ENCODE measurements at places on chromosomes 3 and 15.

GRCh38 chr3:50600841-50601591 lies 10.6 kb downstream of the CISH start:
- DNase-seq = peak; percentile 89

- no peak for DNase-seq
Measured at GRCh38 chr15:96737408-96737807, 406.9 kb downstream of the NR2F2 start.

DNA sequence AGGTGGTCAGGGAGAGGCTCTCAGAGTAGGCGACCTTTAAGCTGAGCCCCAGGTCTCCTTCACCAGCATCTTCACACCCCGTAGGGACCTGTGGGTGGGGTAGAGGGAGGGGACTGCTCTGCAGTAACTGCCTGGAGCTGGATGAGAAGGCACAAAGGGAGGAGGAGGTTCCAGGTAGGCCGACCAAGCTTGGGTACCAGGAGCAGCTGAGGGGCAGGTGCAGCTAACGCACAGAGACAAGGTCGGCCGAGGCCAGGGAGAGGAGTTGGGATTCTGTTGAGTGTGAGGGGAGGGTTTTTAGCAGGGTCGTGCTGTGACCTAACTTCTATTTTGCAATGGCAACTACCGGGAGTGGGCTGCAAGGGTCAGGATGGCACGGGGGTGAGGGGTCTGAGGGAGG lies 5.9 kb upstream of the GRIP2 start:
- no peak for DNase-seq

GRCh38 chr15:80551348-80551747 lies 143.8 kb upstream of the ABHD17C start:
- DNase-seq = no peak

GRCh38 chr15:92812271-92812670 lies 87.9 kb upstream of the CHD2 start:
- DNase-seq = no peak

DNA sequence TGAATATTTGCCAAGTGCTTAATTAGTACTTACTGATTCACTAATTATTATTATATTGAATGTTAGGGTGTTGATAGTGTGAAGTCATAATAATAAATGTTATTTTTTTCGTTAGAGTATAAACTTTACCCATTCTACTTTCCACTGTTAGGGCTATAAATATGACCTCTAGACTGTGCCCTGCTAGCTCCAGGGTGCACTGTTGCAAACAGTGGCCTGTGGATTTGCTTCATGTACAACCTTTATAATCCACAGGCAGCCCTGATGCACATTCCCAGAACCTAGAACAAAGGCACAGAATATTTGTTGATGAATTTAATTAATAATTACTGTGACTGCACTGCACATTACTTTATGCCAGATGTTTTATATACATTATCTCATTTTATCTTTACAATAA lies 28.8 kb upstream of the LEKR1 start:
- DNase-seq = no peak

DNA sequence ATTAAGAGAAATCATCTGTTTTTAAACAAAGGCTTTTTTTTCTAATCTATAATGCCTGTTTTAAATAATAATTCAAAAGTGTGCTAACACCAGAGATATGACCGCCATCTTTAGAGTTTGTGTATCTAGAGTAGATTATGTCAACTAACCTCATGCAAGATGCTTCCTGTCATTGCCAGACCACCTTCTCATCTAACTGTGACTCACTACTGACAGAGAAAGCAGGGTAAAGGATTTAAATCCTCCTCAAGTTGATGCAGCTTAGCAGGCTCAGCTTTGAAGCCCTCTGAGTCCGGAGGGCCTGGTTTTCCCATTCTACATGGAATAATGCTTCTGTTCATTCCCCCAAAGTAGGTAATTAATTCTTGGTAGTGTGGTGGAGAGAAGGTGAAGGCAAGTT lies 108.5 kb downstream of the ECT2 start:
- no peak for DNase-seq

DNA sequence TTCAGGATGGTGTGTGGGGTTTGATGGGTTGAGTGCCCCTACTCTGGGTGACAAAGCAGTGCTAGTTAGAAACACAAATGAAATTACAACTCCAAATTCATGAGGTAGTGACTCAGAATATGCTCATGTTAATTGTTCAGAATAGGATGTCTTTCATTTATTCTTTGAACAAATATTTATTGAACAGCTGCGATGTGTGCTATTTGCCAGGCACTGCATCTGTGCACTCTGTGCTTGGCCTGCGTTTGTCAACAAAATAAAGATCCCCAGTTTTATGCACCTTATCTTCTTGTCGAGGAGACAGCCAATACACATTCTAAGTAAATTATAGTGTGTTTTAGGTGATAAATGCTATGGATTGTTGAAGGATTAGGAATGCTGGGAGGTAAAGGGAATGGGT lies 27.3 kb downstream of the MED12L start:
- DNase-seq = no peak

- no peak for DNase-seq
Measured at GRCh38 chr3:59816312-59816711, 766.5 kb upstream of the CFAP20DC start.

- DNase-seq = no peak
Measured at GRCh38 chr3:115160295-115160694, 13.2 kb upstream of the ZBTB20 start.

DNA sequence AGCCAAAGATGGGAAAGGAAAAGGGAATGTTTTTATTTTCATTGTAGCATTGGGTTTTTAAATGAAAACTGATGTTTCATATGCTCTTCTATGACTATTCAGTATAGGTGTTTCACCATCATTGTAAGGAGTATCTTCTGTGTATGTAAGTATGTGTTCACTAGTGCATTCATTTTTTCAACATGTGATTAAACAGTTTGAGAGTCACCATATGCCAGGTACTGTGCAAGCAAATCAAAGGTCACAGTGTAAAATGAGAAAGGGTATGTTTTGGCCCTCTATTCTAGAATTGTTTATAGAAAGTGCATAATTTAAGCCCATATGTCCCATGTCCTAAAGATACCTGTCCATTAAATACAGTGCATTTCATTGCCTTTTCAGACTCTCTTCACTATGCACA lies 207.2 kb downstream of the ZBTB20 start:
- DNase-seq = no peak

DNA sequence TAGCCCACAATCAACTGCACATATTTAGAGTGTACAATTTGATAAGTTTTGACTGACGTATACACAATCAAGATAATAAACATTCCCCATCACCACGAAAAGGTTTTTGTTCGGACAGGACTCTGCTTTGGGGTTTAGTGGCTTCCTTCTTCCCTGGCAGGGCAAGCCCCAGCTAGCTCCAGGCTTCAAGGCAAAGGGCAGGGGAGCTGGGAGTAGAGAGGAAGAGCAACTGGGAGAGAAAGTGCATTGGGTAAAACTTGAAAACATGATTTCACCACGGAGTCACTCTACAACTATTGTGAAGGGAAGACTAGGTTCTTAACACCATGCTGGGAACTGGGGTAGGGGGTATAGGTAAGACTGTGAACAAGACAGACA lies 185.1 kb upstream of the UBE2E1 start:
- DNase-seq = no peak

DNA sequence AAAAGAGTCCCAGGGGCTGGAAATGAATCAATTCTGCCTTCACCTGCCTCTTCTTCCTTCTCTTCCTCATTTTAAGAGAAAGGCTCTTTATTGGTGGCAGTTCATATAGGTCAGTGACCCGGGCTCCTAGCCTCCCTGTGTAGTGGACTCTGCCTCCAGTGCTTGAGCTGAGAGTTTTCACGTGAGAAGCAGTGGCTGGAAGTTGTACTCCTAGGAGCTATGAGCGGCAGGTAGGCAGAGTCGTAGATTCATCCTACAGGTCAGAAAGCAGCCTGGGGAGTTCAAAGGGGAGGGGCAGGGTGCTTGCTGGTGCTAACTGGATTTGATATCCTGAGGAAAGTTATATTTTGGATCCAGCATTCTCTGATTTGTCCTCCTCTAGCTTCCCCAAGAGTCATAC lies 101.1 kb downstream of the RPLP1 start:
- DNase-seq = no peak

DNA sequence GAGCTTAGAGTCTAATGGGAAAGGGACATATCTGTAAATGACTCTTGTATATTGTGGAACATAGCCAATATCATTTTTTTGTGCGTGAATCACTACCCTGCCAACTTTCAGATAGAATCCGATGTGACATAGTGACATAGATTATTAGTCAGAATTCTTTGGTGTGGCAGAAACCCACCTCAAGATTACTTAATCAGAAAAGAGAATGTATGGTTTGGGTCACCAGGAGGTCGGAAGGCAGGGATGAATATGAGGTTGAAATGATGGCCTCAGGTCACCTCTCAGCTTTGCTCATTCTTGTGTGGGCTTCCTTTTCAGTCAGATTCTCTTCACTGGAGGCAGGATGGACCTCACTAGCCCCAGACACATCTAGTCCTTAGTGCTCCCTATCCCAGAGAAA lies 41.4 kb downstream of the SNAPC5 start:
- no peak for DNase-seq

DNA sequence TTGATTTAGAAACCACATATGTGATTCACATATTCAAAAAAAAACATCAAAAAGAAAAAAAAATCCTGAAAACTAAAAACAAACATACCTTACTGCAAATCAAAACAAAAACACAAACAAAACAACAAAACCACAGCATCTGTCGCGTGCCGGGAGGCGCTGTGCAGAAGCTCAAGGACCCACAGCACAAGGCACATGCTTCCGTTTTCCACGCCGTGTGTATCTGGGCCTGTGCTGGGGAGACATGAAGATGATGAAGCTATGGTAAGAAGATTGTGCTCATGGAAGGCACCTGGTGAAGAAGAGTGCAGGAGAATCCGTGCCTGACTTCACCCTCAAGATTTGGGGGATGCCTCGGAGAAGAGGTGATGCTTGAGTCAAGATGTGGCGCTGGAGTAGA lies 788.9 kb upstream of the ARRDC4 start:
- no peak for DNase-seq

- DNase-seq = no peak
Measured at GRCh38 chr3:182375916-182376315, 417.4 kb upstream of the ATP11B start.

GRCh38 chr3:108124337-108125152 lies 33.7 kb upstream of the CD47 start:
- DNase-seq = no peak

DNA sequence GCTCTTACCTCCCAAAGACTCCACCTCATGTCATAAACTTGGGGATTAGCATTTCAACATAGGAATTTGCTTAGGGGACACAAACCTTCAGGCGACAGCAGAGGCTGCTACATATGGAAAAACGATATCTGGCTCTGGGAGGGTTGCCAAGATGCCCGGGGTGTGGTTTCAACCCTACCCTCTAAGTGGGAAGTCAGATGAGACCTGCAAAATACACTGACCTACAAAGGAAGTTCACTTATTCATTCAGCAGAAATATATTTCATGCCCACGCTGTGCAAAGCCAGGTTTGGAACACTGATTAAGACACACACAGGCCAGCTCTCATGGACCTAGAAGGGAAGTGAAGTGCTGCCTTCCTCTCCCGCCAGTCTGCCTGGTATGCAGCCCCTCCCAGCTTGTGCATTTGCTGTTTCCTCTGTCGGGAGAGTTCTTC lies 239.3 kb downstream of the FEZF2 start:
- no peak for DNase-seq

DNA sequence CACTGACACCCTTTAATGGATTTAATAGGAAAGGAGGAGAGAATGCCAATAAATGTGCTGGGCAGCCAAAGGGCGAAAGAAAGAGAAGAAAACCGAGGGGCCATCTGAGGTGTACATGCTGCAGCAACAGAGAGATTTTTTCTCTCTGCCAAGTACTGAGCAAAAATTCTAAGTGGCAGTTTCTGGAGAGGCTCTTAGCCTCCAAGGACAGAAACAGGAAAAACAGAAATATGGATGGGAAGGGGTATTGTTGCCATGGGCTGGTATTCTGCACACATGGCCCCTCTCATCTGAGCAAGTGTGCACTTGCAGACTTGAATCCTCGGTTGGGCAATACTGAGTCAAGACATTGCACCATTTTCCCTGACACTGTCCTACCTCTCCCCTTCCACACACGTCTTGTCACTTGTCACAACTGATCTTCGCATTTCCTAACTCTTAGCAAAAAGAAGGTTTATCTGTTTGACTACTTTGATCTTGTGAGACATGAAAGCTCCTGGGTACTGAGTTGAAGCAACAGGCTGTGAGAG lies 73.9 kb downstream of the PRICKLE2 start:
- no peak for DNase-seq

- DNase-seq = no peak
Measured at GRCh38 chr15:74725225-74725774, at the start of gene CYP1A1. Gene CYP1A1, minus strand, starts transcription at chr15:74725528. Its CDS starts 2,431 bp downstream, at chr15:74723097.
